ENCODE measurements at places on chromosomes 6 and 20. TPM values are rescaled to one million over a fixed set of nuclear protein-coding genes. Genes with fewer than 3 reads are reported as not detected.
A peak's percentile ranks its signal among the peaks of the same experiment; 100 is the strongest.

VSX1 gene
- not detected for total RNA-seq

DPPA5 gene
- total RNA-seq = not detected

AHCY gene
- 31.8 TPM for total RNA-seq

GSTA3 gene
- not detected for total RNA-seq

GCM1 gene
- total RNA-seq = 0.16 TPM

ENPP4 gene
- 27.0 TPM for total RNA-seq

DNA sequence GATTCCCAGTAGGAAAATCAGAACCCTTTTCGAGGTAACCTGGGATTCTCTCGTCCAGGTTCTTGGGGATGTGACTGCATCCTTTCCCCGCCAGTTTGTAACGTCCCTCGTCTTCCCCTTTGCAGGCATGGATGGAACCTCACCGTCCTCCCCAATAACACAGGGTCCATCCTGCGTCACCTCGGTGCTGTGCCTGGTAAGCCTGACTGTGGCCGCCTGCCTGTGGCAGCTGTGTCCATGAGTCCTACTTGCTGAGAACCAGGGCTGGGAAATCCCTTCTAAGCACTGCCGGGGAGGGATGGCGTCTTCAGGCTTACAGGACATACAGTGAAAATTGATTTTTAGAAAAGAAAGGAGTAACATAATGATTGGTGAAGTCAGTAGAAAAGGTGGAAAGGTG lies 155.6 kb downstream of the DTNBP1 start:
- no peak for DNase-seq

- no peak for DNase-seq
Measured at GRCh38 chr6:3615391-3616380, 135.8 kb downstream of the PXDC1 start.

DNA sequence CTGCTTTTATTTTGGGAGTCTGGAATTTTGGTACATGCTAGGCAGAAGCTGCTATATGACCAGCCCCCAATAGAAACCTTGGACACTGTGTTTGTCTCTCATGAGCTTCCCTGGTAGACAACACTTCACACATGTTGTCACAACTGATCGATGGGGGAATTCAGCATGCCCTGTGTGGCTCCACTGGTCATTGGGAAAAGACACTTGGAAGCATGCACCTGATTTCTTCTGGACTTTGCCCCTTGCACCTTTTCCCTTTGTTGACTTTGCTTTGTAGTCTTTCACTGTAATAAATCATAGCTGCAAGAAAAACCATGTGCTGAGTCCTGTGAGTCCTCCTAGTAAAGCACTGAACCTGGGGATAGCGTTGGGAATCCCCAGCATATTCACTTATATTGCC lies 7.9 kb upstream of the WFDC10A start:
- DNase-seq = no peak

DNA sequence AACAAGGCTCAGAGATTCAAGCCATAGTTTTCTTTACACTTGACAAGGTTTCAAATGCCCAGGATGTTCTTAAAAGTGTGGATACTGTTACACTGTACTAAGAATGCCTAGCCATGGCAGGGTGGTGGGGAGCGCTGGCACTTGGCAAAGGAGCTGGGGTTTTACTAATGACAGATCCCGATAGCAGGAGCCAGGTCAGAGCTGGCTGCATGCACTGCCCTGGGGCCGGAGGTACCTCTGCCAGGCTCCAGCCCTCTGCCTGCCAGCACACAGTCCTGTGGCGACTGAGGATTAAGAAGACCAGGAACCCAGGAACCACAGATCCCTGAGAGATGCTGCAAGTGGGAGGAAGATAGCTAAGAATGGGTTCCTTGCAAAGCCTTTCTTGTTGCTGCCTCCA lies 260.3 kb downstream of the ALDH8A1 start:
- no peak for DNase-seq

GRCh38 chr6:160004419-160005175 lies 35.7 kb downstream of the IGF2R start:
- DNase-seq = no peak

- DNase-seq = peak; percentile 83
Measured at GRCh38 chr6:131949909-131950766, 1.0 kb downstream of the CCN2 start.

- DNase-seq = no peak
Measured at GRCh38 chr6:101572627-101573026, 179.1 kb downstream of the GRIK2 start.

GRCh38 chr20:9112541-9113515 lies 43.9 kb downstream of the PLCB4 start:
- no peak for DNase-seq

DNA sequence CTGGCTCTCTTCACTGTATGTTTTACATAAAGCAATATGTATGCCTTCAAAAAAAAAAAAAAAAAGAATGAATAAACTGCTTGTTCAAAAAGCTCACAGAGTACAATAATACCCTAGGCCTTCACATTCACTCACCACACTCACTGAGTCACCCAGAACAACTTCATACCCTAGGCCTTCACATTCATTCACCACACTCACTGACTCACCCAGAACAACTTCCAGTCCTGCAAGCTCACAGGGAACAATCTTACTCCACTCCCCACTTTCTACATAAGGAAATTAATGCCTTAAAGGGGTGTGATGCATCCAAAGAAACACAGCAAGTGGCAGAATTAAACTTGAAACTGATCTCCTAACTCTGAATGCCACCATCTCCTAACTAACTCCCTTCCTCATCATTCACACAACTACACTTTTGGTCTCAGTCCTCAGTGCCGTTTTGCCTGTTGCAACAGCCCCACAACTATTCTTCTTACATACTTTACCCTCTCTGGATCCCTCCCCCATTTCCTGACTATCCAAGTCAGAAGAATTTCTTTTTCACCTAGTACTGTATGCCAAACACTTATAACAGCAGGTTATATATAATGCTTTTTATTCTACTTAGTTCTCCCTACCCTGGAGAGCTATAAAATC lies 34.2 kb downstream of the NHSL1 start:
- DNase-seq = no peak
